Vagina (tissue), 2 donors: ENCODE measurements at places on chromosomes 2 and 18. TPM values are rescaled to one million over a fixed set of nuclear protein-coding genes. Genes with fewer than 3 reads are reported as not detected.
A peak's percentile ranks its signal among the peaks of the same experiment; 100 is the strongest.

DNA sequence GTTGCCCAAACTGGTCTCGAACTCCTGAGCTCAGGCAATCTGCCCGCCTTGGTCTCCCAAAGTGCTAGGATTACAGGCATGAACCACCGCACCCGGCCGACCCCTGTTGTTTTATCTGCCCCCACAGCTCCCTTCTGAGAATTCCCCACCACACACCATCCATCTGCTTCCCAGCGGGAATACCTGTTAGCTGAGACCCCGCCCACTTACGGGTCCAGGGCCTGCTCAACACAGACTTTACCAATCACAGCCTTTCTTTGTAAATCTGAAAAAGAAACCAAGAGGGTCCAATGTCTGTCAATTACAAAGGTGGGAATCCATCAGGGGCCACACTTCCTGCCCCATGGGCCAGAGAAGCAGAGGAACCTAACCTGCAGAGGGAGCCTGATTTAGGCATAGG is 14.2 kb upstream of the CABLES1 start:
- no peak overlapping the region for H3K27ac ChIP-seq
- no peak overlapping the region for H3K4me3 ChIP-seq
- H3K27me3 ChIP-seq = no peaks in the 10 kb centered on the region
- H3K4me1 ChIP-seq = peaks cover 16% of the 10 kb centered on the region
- H3K36me3 ChIP-seq = no peaks in the 10 kb centered on the region

DNA sequence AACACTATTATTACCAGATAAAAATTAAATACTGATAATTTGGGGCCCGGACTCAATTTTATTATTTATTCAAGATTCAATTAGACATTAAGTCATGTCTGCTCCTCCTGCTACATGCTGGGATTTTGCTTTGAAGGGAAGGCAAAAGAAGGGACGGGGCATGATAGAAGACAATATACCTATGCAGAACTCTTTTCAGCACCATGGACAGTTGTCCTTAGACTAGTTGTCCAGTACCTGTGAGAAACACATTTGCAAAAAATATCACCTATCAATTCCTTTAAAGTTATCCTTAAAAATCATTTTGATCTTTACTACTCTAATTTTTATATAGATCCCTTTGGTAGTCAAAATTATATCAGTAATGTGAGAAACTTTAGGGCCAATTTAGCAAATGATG is 100.2 kb upstream of the SULT1C3 start:
- no peak overlapping the region for H3K27ac ChIP-seq
- H3K4me3 ChIP-seq = no peak overlapping the region
- no peaks in the 10 kb centered on the region for H3K36me3 ChIP-seq
- no peak for DNase-seq

DNA sequence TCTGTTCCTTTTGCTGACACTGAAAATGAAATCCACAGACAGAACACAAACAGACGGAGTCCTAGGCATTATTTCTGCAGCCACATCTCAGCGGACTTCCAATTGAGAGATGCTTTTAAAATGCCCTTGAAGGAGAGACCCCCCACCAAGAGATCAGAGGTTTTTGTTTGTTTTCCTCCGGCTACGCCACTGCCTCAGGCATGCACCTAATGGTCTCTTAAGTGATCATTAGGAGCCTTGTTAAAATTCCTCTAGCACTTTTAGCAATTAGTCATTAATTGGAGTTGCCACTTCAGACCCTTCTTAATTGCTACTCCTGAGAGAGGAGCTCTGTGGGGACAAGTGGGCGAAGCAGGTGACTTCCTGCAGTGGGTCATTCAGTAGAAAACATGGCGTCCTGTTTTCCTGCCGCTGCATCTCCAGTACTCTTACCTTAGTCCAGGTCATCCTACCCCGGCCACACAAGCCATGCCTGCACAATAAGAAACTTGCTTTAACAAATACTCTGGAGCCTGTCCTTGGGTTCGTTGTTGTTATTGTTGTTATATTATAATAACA is 257.7 kb upstream of the CHAC2 start:
- no peaks in the 10 kb centered on the region for H3K4me1 ChIP-seq
- H3K4me3 ChIP-seq = no peak overlapping the region
- H3K27ac ChIP-seq = no peak overlapping the region
- H3K27me3 ChIP-seq = no peaks in the 10 kb centered on the region

GRCh38 chr2:108220191-108220590 is 19.6 kb upstream of the SULT1C3 start:
- no peak overlapping the region for H3K4me3 ChIP-seq
- no peaks in the 10 kb centered on the region for H3K27me3 ChIP-seq
- DNase-seq = no peak
- H3K36me3 ChIP-seq = no peaks in the 10 kb centered on the region

DNA sequence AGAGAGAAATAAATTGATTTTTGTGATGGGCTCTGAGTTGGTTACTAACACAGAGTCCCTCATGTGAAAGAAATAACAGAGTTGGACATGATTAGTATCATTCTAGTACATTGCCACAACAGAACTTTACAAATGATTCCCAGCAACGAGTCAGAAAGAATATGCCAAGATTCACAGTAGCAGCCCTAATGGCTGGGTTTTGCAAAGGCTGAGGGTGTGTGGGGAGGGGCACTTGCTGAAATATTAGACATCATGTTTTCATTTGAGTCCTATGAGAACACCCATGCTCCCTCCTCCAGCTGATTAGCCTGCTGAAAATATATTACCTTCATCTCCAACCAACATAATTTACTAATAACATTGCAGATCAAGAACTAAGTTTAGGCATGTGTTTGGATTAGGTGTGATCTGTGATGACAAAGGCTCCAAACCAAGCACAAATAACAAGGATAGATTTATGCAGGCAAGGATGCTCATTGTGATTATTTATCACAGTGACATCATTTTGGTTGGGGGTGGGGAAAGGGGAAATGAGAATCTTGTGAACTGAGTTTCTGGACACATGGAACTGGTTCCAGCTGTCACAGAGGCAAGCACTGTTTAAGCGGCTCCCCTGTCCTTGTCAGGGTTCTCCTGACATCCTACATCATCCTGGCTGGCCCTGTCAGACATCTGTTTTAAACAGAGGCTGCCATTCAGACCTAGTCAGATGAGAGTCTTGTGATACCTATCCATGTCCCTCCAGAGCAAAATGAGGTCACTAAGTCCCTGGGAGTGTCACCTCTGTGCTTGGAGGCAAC is 205.8 kb upstream of the NCKAP5 start:
- H3K27me3 ChIP-seq = no peaks in the 10 kb centered on the region
- DNase-seq = no peak
- H3K4me3 ChIP-seq = no peak overlapping the region
- H3K4me1 ChIP-seq = peaks cover 13% of the 10 kb centered on the region
- H3K27ac ChIP-seq = peak overlapping the region; percentile 21

GRCh38 chr2:5546181-5546580 is 146.0 kb upstream of the SOX11 start:
- no peak overlapping the region for H3K4me3 ChIP-seq
- H3K27me3 ChIP-seq = no peaks in the 10 kb centered on the region
- no peak overlapping the region for H3K27ac ChIP-seq
- no peaks in the 10 kb centered on the region for H3K36me3 ChIP-seq

DNA sequence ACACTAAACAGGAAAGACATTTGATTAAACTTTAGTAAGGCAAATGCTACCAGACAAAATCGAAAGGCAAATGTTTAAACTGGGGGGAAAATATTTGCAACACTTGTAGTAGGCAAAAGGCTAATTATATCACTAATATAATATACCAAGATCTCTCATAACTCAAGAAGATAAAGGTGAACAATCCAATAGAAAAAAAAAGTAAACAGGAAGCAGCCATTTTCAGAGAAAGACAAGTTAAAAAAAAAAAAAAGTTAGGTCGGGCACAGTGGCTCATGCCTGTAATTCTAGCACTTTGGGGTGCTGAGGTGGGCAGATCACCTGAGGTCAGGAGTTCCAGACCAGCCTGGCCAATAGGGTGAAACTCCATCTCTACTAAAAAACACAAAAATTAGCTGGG is 4.4 kb upstream of the ACTG2 start:
- no peaks in the 10 kb centered on the region for H3K4me1 ChIP-seq
- H3K27me3 ChIP-seq = no peaks in the 10 kb centered on the region
- H3K36me3 ChIP-seq = no peaks in the 10 kb centered on the region

GRCh38 chr18:61892683-61893308 is at the start of gene RNF152:
Gene RNF152, minus strand, starts transcription at chr18:61893007. Its CDS starts 76,544 bp downstream, at chr18:61816463.
- peaks cover 47% of the 10 kb centered on the region for H3K4me1 ChIP-seq
- DNase-seq = peak; percentile 88
- peak within 1 kb of the TSS; percentile 92 for H3K27ac ChIP-seq
- H3K4me3 ChIP-seq = peak within 1 kb of the TSS; percentile 93
- no peaks in the 10 kb centered on the region for H3K27me3 ChIP-seq

DNA sequence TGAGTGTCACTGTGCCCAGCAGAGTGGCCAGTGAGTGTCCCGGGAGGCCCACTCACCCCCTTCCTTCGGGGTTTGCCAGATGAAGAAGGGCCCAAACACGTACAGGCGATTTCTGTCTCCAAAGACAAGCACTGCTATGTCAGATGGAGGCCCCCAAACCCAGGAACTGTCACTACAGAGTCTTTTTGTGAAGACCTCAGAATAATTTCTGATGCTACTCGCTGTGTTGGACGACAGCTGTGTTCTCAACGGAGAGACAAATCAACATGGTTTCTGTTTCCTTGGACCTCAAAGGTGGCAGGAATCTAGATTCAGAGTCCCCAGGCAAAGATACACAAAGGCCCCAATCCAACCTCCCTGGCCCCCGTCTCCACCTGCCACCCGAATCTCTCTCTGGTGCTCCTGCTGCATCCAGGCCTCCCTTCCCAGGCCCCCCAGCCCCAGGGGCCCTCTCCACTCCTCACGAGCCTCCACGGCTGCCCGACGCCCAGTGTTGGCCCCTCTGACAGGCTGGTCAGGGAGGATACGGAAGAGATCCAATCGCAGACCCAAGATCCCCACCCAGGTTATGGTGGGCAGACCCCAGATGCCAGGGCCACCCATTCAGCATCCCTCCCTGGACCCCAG is 2.4 kb upstream of the GPR17 start:
- H3K36me3 ChIP-seq = no peaks in the 10 kb centered on the region
- no peak overlapping the region for H3K4me3 ChIP-seq
- peaks cover 17% of the 10 kb centered on the region for H3K4me1 ChIP-seq
- DNase-seq = no peak
- H3K27ac ChIP-seq = no peak overlapping the region

DNA sequence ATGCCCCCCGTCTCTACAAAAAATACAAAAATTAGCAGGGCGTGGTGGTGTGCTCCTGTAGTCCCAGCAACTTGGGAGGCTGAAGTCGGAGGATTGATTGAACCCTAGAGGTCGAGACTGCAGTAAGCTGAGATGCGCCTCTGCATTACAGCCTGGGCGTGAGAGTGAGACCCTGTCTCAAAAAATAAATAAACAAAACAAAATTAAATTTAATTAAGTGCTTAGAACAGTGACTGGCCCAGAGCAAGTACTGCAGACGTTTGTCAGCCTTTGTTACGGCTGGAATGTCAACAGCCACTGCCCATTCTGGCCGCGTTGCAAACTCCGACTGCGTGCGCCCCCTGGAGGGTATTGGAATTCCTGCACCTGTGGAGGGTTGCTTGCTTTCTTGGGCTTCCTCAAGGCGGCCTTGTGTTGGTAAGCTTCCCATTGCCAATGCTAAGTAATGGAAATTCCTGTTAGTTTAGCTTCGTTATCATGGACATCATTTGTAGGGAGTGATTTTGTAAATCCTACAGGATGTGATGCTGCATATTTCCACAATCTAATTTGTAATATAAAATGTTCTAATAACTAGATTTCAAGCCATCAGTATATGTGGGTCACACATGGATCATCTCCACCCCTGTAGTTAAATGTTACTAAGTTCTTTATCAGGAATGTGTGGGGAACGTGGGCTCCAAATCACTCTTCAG is 15.9 kb upstream of the ATP6V1B1 start:
- no peak overlapping the region for H3K4me3 ChIP-seq
- no peaks in the 10 kb centered on the region for H3K4me1 ChIP-seq
- H3K36me3 ChIP-seq = no peaks in the 10 kb centered on the region
- DNase-seq = no peak

DNA sequence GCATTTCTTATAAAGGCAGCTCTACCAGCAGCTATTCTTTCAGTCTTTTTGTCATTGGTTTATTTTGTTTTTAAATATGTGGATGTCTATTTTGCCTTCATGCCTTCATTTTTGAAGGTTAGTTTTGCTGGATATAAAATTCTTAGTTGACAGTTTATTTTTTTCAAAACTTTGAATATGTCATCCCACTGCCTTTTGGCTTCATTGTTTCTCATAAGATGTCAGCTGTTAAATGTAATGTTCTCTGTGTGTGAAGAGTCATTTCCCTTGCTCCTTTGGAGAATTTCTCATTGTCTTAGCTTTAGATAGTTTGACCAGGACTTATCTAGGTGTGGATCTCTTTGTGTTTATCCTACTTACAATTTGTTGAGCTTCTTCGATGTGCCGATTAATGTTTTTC is 213.5 kb downstream of the KIAA1328 start:
- H3K36me3 ChIP-seq = no peaks in the 10 kb centered on the region
- H3K4me3 ChIP-seq = no peak overlapping the region
- no peaks in the 10 kb centered on the region for H3K4me1 ChIP-seq
- no peaks in the 10 kb centered on the region for H3K27me3 ChIP-seq
- no peak overlapping the region for H3K27ac ChIP-seq
- no peak for DNase-seq

DNA sequence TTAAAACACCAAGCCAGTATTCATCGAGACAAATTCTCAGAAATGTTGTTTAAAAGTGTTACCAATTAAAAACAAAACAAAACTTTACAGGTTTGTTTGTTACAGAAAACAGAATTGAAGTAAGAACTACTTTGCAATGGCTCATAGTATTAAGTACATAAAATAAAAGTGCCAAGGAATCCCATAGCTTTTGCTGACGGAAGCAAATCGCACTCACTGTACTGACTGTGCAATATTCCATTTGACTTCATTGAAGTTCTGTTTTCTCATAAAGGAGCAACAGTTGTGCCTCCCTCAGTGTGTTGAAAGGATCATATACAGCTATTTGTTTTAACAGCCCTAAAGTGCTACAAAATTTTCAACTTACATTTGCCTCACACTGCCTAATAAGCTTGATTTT is 507.8 kb downstream of the SPAG16 start:
- H3K36me3 ChIP-seq = no peaks in the 10 kb centered on the region
- H3K27ac ChIP-seq = no peak overlapping the region
- H3K27me3 ChIP-seq = no peaks in the 10 kb centered on the region
- H3K4me1 ChIP-seq = no peaks in the 10 kb centered on the region
- no peak overlapping the region for H3K4me3 ChIP-seq

DNA sequence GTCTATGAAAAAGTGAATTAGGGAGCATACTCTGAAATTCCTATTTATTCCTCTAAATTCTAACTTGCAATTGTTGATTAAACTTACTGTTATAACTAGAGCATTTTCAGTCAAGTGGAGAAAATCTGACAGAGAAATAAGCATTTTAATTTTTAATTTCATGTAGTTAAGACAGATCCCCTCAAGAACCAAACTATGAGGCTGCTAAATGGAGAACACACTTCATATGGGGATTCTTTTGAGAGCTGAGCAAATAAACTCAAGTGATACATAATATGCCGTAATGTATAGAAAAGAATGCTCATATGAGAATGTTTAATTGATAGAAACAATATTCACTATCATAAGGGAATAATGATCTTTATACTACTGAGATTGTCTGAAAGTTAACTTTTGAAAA is 340.8 kb downstream of the ERBB4 start:
- no peak for DNase-seq
- H3K27ac ChIP-seq = no peak overlapping the region
- no peaks in the 10 kb centered on the region for H3K4me1 ChIP-seq
- no peak overlapping the region for H3K4me3 ChIP-seq
- H3K36me3 ChIP-seq = no peaks in the 10 kb centered on the region

- H3K27ac ChIP-seq = no peak overlapping the region
- no peak for DNase-seq
- peaks cover 5% of the 10 kb centered on the region for H3K36me3 ChIP-seq
- H3K4me1 ChIP-seq = no peaks in the 10 kb centered on the region
Observed at GRCh38 chr18:34817636-34818035, 107.5 kb downstream of the DTNA start.

Gene HIBCH
- 25.0 TPM for total RNA-seq

Gene CYTIP
- 12.5 TPM for total RNA-seq

Gene CFAP53
- not detected for total RNA-seq

Gene FOXI3
- total RNA-seq = not detected

Gene APCDD1
- 110 TPM for total RNA-seq
